ENCODE measurements at places on chromosomes 4 and X. TPM values are rescaled to one million over a fixed set of nuclear protein-coding genes. Genes with fewer than 3 reads are reported as not detected.

GRCh38 chr4:185134307-185134869 lies 8.7 kb upstream of the SLC25A4 start:
- no peak for DNase-seq

REPS2 gene
- 2.2 TPM for total RNA-seq

DNA sequence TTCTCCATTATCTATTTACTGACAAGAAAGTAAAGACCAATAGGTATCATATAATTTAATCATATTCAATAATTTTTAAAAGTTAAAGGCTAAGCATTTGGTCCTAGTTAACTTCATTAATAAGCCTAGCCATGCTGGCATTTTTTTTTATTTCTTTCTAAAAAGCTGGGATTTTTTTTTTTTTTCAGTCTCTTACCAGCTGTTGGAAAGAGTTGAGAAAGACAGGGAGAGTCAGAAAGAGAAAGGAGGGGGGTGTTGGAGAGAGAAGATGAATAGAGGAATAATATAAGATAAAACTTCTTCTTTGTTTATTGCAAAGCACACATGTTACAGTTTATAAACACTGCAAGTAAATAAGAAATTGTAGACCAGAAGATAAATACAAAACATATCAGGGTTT lies 5.9 kb upstream of the NR3C2 start:
- no peak for DNase-seq

RAB9B gene
- total RNA-seq, result 4.1 TPM

DNA sequence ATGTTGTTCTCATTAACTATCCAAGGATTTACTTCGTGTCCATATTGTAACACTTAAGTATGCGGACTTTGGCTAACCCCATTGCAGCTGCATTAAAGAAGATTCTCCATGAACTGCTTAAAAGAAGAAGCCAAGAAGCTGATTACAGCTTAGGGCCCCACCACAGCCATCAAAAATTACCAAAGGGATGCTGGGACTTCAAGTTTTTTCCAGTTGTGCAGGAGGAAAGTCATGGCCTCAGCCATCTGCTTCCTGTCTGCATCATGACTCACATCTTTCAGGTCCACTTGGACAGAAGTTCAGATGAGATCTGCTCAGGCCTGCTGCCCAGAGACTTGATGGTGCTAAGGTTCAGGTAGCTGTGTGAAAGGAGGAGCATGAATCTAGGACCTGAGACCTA lies 38.8 kb upstream of the CAPN6 start:
- DNase-seq, result no peak

DNA sequence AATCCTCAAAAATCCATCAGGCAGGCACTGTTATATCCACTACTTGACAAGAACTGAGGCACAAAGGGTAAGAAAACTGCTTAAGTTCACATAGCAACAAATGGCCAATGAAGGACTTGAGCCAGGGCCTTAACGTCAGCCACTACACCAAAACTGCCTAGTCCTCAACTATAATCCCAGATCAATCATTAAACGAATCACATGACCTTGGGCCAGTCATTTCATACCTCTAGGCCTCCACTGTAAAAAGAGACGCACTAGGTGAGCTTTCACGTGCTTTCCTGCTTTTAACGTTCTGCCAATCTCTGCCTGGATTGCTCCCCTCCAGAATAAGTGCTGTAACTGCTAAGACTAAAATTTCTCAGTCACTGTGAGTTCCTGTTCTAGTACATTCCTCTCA lies 54.7 kb downstream of the RHOXF2B start:
- no peak for DNase-seq

GRCh38 chr4:27360131-27360530 lies 499.5 kb downstream of the STIM2 start:
- no peak for DNase-seq

GRCh38 chrX:147570483-147570882 lies 341.2 kb upstream of the FMR1 start:
- DNase-seq, result no peak

GRCh38 chr4:107153956-107154355 lies 117.8 kb upstream of the DKK2 start:
- DNase-seq, result no peak

DNA sequence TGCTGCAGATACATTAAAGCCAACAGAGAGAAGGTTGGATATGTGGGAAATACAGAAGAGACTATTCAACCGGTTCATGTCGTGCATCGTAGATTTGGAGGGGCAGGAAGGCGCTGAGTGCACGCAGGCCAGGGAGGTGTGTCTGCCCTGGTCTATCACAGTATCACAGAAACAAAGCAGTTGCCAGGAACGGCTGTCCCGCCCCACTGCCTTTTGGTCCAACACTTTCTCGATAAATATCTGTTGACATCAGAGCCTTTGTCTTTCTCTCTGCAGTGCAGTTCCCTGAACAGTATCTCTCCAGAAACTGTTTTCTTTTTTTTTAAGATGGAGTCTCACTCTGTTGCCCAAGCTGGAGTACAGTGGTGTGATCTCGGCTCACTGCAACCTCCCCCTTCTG lies 151.1 kb upstream of the BCOR start:
- no peak for DNase-seq

DNA sequence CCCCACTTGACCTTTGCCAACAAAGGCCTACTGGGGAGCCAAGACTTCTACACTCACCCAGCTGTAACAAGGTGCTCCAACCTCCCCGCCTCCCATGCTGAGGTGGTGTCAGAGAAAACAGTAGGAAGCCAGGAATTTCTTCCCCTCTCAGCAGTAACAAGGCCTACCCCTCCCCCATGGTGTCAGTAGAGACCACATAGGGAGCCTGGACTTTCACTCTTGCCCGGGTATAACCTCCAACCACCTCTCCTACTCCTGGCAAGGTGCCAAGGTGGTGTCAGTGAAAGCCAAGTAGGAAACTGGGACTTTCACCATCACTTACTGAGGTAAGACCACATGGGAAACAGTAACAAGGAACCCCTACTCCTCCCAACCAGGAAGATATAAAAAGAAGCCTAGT lies 93.1 kb downstream of the SLC16A2 start:
- no peak for DNase-seq

CSAG1 gene
- not detected for total RNA-seq

DRD5 gene
- total RNA-seq, result not detected

UNC5C gene
- total RNA-seq, result 4.7 TPM

CT55 gene
- total RNA-seq, result not detected

DNA sequence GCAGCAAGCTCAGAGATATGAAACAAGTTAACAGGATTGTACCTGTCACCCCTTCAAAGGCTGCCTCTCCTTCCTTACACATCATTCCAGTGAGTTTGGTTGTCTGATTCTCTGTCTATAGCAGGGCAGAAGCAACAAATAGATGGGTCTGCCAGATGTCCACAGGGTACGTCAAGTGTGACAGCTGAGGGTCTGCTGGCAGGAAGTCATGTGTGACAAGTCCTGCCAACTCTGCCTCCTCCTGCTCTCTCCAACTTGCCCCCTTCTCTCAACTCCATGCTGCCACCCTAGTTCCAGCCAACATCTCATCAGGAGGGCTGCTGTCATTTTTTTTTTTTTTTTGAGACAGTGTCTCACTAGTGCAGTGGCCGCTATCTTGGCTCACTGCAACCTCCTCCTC lies 109.2 kb downstream of the NSUN7 start:
- no peak for DNase-seq

- DNase-seq, result no peak
These were observed 405.3 kb upstream of the FAT1 start for GRCh38 chr4:187128976-187129375.

DNA sequence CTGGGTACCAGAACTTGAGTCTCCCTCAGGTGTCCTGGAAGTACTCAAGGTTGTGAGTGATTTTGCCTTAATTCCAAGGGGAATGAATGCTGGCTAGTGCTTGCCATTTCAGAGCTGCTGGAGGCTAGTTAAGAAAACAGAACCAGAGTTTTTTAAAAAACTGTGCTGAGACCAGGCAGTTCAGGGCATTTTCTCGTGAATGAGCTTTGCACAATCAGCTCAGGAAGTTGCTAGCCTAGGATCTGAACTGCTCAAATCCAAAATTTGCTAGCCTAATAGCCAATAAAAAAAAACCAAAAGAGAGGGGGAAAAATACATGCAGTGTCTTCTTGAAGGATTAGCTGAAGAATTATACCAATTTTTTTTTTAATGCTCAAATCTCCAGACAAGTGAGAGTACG lies 292.7 kb downstream of the FBXW7 start:
- no peak for DNase-seq

DNA sequence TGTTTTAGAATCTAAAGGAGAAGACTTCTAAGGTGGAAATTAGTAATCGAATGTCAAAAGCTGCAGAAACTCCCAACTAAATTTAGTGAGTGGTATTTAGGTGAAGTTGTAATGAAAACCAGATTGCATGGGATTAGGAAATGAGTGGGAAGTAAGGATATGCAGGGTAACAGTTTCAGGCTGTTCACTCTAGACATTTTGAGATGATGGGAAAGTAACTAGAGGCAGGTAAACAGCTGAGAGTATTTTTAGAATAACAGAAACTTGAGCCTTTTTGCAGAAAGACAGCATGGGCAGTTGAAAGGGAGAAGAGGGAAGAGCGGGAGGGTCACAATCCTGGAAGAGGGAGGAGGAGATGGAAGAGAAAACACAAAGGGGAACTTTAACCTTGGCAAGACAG lies 12.7 kb downstream of the SPRY1 start:
- DNase-seq, result no peak

- no peak for DNase-seq
These were observed 73.3 kb upstream of the HHIP start for GRCh38 chr4:144572660-144573059.

Data from chondrocyte (in vitro differentiated cells).